CD4-positive, alpha-beta T cell treated with Interleukin-17A for 4 hours (primary cell): ENCODE measurements at places on chromosomes 11 and 22.

DNA sequence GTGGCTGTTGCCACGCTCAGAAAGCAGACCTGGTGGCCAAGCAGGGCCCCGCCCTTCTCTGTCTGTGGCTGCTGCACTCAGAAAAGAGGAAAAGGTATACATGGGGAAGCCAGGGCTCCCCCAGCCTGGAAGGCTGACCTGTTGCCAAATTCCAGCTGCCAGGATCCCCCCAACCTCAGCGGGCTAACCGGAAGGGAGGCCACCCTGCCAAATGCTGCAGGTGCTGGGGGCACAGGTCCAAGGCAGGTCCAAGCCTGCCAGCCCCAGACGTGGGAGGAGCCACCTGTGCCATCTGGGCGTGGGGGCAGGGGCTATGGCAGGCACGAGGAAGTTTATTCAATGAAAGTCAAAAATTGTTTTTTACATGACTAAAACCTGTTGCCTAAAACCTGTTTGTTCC lies 2.6 kb downstream of the NPTXR start:
- DNase-seq, result no peak

- DNase-seq, result no peak
These were observed 172.8 kb upstream of the NAV2 start for GRCh38 chr11:19539861-19540260.

DNA sequence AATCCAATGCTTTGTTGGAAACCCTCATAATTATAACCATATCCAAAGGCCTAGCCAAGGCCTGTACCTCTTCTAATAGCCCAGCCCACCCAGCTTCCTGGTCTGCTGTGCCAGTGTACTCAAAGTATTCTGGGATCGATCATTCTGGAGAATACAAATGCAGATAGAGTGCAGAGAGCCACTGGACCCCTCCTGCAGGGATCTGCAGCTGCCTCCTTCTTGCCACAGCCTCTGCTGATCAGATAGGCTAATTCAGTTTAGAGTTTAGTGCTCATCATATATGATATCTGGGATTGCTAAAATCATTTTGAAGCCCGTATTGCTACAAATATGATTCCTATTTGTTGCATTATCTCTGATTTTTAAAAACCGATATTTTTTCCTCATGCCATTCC lies 17.5 kb downstream of the CASP5 start:
- DNase-seq, result no peak

- no peak for DNase-seq
These were observed 295.9 kb downstream of the MIAT start for GRCh38 chr22:26953012-26953883.

DNA sequence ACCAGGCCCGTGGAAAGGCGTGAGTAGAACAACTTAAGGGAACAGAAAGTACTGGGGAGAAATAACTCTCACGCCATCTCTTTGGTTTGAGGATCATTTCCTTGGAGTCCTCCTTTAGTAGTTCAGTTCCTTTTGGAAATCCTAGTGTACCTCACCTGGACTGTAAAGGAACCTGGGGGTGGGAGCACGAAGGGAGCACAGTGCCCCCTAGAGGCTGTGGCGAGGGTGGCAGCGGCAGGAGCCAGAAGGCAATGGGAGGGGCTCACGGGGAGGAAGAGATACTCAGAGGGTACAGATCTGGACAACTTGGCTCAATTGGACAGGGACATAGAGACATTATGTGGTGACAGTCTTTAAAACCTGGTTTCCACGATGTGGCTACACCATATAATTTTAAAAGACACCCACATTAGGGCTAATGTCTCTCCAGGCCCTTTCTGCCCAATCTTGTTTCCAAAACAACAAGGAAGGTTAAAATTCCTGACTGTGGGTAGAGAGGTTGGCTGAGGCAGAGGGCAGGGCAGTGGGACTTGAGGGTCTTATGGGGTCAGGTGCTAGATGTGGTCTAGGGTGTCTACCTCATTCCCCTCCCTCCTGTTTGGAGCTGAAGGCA lies 87.0 kb downstream of the CSNK2A3 start:
- DNase-seq, result peak; percentile 69

GRCh38 chr11:64295760-64296159 lies 4.4 kb upstream of the CATSPERZ start:
- DNase-seq, result no peak

GRCh38 chr11:12581923-12582322 lies 92.3 kb upstream of the TEAD1 start:
- no peak for DNase-seq

DNA sequence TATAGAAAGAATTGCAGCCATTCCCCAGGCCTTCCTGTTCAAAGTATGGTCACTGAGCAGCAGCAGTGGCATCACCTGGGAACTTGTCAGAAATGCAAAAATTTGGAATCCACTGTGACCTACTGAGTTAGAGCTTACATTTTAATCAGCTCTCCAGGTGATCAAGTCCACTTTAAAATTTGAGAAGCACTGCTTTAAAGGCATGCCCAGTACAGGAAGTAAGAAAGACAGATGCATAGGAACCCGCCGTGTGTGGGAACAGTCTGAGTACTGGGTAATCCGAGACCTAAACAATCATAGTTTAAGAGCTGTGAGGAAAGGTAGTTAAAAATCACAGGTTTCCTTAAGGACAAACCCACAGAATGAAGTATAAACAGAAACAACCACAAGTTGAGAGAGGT lies 462.4 kb downstream of the RAB38 start:
- DNase-seq, result no peak

GRCh38 chr22:42702675-42703074 lies 18.0 kb downstream of the A4GALT start:
- no peak for DNase-seq

DNA sequence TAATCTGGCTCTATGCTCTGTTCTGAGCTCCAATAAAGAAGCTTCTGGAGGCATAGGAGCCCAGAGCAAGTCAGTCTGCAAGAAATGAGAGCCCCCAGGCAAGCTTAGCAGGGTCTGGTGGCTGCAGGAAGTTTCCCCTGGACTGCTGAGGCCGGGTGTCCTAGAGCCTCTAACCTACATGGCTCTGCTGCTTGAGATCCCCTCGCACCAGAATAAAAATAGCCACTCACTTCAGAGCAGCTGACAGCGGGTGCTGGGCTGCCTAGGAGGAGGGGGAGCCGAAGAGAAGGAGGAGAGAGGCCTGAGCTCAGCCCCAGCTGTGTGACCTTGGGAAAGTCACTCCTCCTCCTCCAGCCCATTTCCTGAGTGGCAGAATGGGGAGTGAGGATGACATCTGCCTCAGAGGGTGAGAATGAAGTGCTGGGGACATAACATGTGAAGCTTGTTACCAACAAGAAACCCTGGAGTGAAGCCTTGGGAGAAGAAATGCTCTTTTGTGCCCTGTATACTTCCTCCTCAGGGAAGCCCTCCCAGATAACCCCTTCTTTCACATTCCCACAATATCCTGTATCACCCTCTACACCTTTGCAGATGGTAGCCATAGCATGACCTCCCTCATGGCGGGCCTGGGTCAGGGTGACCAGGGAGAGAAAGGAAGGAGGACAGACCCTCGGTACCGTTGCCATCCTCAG lies 3.6 kb upstream of the INPP5J start:
- DNase-seq, result no peak

DNA sequence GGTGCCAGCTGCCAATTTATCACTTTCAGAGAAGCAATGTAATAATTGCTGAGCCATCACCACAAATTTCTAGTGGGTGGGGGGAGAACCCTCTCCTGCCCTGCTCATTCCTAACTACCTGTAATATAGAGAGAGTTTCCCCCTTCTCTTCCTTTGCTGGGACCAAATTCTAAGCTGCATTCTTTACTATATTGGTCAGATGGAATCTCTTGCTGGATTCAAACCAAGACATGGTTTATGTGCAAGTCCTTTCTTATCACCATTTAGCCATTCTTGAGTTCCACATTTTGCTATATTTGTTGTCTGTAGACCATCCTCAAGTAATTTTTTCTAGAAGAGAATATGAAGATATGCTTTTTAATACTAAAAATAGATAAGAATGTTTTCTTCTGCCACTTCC lies 452.1 kb downstream of the MN1 start:
- DNase-seq, result no peak

DNA sequence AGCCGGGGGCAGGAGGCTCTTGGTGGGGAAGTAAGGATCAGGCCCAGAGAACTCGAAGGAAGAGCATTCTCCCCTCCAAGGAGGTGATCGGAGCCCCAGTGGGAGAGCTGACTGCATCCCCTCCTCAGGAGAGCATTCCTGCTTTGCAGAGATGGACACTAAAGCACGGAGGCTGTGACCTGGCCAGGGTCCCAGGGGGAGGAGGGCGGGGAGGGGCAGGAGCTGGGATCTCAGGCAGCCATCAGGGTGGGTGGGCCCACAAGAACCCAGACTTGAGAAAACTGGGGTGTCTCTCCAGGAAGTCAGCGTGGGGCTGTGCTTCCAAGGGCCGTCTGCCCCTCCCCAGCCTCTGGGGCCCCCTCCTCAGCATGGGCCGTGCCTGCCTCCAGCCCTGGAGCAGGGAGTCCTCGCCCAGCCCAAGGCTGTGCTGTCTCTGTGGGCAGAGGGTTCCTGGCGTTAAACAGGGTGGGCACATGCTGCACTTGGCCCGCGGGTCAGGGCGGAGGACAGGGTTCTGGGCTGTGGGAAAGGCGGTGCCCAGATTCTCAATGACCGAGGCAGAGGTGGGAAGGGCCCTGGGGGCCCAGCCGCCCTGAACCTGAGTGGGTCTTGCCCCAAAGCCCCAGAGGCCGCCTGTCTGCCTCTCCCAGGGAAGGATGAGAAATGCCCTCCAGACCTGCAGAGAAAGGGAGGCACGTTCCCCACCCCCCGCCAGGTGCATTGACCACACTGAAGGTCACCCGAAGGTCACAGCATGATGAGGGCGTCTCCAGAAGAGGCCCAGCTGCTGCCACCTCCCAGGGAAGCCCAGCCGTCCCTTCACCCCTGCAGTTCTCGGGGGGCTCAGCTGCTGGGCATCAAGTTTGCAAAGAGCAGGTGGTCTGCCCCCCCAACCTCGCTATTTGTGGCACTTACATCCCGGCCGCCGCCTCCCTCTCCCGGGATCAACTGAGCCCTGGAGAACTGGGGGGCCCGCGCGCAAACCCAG lies 643 bp downstream of the CEND1 start:
- DNase-seq, result no peak

DNA sequence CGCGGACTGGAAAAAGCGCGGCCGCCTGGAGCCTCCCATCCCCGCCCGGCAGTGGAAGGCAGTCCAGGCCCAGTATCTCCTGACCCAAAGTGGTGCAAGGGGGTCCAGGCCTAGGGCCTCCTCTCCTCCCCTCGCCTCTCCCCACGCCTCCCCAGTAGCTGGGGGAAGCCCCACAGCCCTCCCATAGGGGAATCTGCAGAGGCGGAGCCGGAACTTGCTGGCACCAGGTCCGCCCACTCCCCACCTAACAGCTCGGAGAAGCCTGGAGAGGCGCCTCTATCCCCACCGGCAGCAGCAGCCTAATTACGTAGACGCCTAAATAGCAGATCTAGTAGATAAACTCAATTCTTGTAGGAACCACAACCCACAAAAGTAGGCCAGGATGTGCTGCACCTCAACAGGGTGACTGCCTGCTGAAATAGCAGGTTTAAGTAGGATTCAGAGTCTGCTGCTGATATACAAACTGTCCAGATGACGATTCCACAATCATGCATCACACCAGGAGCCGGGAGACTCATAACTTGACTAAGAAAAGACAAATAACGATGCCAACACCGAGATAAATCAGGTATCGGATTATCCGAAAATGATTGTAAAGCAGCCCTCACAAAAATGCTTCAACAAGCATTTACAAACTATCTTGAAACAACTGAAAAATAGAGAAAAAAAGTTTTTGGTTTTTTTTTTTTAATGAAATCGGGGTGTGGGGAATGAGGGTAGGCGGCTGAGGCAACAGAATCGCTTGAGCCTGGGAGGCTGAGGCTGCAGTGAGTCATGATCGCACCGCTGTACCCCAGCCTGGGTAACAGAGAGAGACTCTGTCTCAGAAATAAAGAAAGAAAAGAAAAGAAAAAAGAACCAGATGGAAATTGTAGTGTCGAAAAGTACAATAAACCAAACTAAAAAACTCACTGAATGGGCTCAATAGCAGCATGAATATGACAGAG lies 11.4 kb upstream of the BRD1 start:
- DNase-seq, result peak; percentile 92

GRCh38 chr11:41320653-41321052 lies 138.8 kb downstream of the LRRC4C start:
- no peak for DNase-seq

GRCh38 chr11:85483861-85484260 lies 143.3 kb downstream of the DLG2 start:
- DNase-seq, result no peak
